ENCODE measurements at places on chromosomes 5 and 9.

DNA sequence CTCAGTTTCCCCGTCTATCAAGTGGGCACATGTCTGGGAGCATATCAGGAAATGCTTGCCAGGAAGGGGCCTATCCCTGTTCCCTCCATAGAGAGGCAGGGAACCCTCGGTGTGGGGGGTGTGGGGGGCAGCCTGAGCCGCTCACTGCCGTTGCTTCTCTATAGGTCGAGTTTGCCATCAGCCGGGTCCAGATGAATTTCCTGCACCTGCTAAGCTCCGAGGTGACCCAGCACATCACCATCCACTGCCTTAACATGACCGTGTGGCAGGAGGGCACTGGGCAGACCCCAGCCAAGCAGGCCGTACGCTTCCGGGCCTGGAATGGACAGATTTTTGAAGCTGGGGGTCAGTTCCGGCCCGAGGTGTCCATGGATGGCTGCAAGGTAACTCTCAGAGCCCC is 13.8 kb upstream of the ORM1 start:
- no peak for DNase-seq

GRCh38 chr9:81108391-81108790 is 581.0 kb downstream of the TLE1 start:
- DNase-seq: no peak

GRCh38 chr9:70873506-70873905 is 247.9 kb downstream of the TRPM3 start:
- no peak for DNase-seq

DNA sequence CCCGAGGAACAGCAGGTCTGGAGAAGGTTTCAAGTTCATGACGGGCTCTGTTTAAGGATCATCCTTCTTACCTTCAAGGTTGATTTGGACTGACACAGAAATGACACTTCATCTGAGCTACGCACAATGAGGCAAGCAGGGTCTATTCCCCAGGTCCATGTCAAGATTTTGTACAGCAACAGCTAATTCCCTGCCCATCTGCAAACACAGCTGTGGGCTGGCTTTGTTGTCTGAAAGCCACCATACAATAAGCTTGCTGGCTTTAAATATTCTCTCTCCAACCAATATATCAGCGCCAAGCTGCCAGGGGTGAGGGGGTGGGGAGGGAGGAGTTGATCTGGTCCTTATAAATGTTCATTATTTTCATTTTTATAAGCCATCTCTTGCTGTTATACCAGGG is 92.0 kb downstream of the OTULIN start:
- no peak for DNase-seq

- DNase-seq: no peak
Observed at GRCh38 chr9:133643978-133644760, 8.0 kb downstream of the DBH start.

DNA sequence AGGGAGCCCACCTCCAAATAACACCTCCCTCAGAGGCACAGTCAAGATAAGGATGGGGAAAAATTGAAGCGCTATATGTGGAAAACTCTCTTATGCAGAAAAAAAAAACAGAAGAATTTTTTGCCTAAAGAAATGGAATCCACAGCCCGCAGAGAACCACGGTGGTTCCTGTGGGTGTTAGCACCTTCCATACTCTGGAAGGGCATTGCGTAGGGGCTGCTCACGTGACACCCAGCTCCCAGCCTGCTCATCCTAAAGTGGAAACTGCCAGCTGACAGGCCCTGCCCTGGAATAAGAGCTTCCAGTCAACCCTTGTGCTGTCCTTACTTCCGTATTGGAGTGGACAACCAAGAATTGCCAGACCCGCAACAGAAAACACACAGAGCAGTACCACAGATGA is 142.5 kb downstream of the FSTL4 start:
- DNase-seq: no peak

- no peak for DNase-seq
Observed at GRCh38 chr9:122325124-122325523, 45.7 kb upstream of the PTGS1 start.

GRCh38 chr9:4689687-4690104 is 10.3 kb downstream of the CDC37L1 start:
- DNase-seq: no peak

- no peak for DNase-seq
Observed at GRCh38 chr5:93674866-93675459, 66.4 kb downstream of the POU5F2 start.

- no peak for DNase-seq
Observed at GRCh38 chr5:2840372-2840915, 89.0 kb upstream of the IRX2 start.

GRCh38 chr9:99107421-99107820 is 2.5 kb downstream of the TGFBR1 start:
- no peak for DNase-seq

DNA sequence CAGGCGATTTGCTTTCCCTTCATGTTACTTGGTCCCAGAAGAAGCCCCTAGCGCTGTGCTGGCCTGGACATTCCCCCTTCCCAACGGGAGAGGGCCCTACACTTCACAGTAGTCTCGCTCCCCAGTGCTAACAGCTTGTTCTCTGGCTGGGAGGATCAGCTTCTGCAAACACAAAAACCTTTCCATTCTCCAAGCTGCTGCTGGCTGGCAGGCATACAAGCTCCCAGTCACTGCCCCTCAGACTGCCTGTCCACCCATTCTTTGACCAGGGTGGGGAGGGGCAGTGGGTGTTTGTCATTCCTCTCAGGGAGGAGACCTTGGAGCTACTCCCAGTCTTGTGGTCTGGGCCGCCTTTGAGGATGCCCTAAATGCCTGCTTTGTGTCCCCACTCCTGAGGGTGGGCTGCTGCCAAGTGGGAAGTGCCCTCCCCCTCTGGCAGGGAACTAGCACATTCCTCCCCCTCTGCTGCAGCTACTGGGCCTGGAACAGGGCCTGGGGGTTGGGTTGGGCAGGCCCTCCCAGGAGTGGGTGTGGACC is 20.8 kb downstream of the ENHO start:
- no peak for DNase-seq

DNA sequence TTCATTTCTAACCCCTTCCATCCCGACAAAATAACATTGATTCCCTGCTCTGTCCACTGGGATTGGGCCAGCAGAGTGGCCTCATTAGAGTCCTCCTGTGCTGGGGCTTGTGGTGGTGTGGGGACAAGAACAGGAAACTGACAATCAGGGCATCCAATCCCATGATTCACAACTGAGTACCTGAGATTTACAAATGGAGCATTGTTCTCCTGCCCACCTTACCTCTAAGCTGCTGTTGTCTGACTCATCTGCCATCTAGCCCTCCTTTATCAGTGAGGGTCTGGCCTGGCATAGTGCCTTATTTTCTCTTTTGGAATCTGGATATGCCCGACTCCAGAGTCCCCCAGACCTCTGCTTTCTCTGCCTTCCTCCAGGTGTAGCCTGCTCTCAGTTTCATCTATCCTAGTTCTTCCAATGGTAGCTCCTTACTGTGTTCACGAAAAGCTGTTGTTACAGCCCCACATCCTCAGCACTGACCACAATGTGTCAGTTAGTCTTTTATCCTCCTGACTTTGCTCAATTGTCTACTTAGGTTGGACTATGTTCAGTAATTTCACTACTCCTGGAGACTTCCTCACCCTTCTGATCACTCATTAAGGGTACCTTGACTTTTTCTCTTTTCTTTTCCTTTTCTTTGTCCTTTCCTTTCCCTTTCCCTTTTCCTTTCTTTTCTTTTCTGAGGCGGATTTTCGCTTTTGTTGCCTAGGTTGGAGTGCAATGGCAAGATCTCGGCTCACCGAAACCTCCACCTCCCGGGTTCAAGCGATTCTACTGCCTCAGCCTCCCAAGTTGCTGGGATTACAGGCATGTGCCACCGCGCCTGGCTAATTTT is 13.4 kb downstream of the WNT8A start:
- no peak for DNase-seq

- DNase-seq: no peak
Observed at GRCh38 chr5:167147879-167148278, 1143.6 kb upstream of the WWC1 start.

GRCh38 chr9:20753761-20754160 is 69.7 kb downstream of the FOCAD start:
- no peak for DNase-seq

DNA sequence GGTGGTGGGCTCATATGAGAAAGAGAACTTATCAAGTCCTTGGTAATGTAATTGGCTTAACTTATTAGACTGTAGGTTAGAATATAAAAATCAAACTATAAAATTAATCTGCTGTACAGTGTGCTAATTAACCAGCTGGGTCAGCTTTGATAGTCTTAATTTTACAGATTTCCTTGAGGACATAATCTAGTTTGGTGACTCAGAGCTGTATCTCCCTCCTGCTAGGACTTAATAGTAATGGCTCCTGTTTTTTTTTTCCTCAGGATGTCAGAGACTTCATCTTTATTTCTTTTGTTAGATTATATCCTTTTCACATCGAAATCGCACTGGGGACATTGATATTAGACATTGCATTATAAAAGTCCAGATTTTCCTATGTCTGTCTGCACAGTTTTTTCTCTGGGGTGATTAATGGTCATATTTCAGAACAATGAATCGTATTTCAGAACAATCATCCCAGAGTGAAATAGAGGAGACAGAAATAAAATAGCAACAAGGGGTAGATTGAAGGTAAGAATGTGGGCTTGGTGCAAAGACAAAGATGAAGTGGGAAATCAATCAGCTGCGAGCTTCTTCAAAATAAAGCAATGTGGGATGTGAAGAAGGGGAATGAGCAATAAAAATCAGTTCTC is 346.4 kb upstream of the RIOK2 start:
- no peak for DNase-seq

DNA sequence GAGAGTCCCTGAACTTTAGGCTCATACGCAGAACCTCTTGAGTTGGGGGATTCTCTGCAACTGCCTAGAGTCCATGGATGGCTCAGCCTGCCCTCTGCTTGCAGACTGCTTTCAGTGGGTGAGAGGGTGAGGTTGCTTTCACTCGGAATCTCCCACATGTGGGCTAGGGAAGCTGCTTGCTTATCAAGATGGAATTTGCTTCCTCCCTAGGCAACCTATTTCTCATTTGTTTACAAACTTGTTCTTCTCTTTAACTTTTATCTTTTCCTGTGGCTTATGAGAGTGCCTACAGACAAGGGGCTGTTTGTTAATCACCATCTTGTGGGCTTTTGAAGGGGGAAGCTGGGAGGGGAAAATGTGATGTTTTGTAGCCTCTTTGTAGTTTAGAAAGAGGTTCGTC is 10.0 kb downstream of the TLE4 start:
- DNase-seq: no peak

DNA sequence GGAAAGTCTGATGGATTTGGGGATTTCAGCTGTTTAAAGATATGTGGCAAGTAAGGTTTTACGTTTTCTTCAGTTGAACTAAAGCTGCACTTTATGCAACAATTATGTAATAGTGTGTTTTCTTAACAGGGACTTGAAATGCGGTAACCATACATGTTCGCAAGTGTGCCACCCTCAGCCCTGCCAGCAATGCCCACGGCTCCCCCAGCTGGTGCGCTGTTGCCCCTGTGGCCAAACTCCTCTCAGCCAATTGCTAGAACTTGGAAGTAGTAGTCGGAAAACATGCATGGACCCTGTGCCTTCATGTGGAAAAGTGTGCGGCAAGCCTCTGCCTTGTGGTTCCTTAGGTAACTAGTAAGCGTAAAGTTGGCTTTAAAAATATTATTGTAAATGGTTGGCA is 28.5 kb downstream of the NFX1 start:
- DNase-seq: no peak

DNA sequence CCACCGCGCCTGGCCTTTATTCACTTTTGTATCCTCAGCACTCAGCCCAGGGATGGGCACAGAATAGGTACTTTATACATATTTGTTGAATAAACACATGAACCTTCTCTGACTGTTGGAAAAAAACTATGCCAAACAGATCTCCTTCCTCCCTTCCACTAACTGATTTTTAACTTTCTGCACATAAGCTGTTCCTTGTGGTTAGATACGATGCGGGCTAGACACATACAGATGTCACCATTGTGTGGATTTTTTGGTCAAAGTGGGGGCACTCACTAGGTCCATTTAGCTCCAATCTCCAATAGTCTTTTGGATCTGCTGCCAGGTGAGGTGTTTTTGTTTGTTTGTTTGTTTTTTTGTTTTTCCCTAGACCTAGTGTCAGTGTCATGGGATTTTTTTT is 5.1 kb downstream of the TEX48 start:
- DNase-seq: no peak

GRCh38 chr9:2217540-2217939 is 202.4 kb downstream of the SMARCA2 start:
- DNase-seq: no peak

DNA sequence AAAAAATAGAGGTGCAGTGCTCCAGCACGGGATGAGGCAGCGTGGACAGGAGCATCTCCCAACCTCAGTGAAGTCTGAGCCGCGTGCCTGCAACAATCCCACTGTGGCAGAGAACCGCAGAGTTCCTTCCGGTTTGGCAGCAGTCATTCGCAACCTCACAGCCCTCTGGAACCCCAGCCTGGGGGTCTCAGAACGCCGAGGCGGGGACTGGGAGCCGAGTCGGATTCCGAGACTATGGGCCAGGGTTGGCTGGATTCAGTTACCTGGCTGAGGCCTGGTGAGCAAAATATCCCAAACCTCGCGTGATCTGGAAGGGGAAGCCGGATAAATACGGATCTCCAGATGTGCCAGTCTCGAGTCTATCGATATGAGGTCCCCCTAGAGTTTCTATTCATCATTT is 27.0 kb downstream of the CDKN2A start:
- no peak for DNase-seq

DNA sequence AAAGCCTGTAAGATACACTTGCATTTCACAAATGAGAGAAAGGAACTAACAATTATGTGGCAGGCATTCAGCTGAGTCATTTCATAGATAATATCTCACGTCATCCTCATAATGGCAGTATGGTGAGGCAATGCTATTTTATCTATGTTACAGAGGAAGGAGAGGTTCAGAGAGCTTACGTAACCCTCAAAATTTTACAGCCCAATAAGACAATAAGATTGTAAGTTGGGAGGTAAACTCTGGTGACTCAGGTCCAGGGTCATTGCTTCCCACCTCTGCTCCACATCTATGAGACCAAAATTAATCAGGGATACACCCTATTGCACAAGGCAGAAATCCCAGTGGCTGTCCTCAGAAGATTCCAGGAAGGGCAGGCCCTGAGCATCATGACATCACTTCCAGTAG is 309.7 kb downstream of the NSG2 start:
- DNase-seq: no peak

GRCh38 chr5:56746553-56747339 is 68.6 kb upstream of the MAP3K1 start:
- DNase-seq: no peak

GRCh38 chr9:69319324-69320025 is 5.5 kb upstream of the ENTREP1 start:
- DNase-seq: no peak

DNA sequence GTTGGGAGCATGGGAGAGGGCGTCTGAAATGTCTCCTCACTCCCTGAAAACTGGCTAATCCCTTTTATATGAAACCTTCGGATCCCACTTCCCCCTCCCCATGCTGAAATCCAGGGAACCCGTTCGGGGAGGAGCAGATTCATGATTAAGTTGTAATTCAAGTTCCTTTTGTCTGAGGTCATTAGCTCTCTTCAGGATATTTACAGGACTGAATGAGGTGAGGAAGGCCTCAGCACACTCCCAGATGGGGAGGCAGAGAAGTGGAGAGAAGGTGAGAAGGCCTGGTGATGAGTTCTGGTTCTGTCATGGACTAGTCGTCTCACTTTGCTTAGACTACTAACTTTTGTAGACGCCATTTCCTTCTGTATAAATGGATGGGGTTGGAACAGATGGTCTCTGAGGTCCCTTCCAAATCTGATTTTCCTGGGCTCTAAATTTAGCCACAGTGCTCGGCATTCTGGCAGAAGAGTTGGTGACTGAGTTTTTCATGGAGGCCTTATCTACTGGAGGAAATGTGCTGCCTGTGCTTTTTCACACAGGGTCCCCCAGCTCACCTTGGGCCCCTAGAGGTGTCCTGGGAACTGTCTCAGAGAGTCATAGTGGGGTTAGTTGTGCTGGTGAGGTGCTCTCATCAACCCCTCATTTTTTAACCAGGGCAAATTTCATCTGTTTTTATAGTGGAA is 62.3 kb downstream of the PRDM6 start:
- no peak for DNase-seq

All from glutamatergic neuron (in vitro differentiated cells).